ENCODE measurements at places on chromosomes 4 and X. TPM values are rescaled to one million over a fixed set of nuclear protein-coding genes. Genes with fewer than 3 reads are reported as not detected.

The MAGEC2 gene
- not detected for total RNA-seq

DNA sequence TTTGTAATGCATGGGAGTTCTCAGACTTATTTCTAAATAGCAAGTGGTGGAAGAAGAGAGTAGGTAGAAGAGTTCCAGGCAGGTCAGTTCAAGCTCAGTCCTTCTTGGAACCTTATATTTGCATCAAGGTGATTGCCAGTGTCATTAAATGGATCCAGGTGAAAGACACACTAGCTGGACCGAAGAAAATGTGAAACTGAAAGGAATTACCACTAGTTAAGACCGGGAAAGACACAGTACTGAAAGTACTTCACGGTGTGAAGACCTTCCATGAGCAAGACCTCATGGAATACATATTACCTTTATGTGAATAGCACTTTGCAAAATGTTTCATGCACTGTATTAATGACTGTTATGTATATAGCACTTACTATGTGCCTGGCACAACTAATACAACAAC, 19.1 kb downstream of the TMEM150C start:
- H3K27me3 ChIP-seq = no peaks in the 10 kb centered on the region
- no peaks in the 10 kb centered on the region for H3K4me1 ChIP-seq
- H3K4me3 ChIP-seq = no peak overlapping the region
- H3K36me3 ChIP-seq = no peaks in the 10 kb centered on the region
- no peak overlapping the region for H3K27ac ChIP-seq

GRCh38 chrX:16705370-16705769, 7.1 kb downstream of the CTPS2 start:
- H3K4me3 ChIP-seq = no peak overlapping the region
- no peaks in the 10 kb centered on the region for H3K27me3 ChIP-seq
- DNase-seq = no peak
- no peak overlapping the region for H3K27ac ChIP-seq
- H3K36me3 ChIP-seq = no peaks in the 10 kb centered on the region

The ZNF718 gene
- 1.3 TPM for total RNA-seq

DNA sequence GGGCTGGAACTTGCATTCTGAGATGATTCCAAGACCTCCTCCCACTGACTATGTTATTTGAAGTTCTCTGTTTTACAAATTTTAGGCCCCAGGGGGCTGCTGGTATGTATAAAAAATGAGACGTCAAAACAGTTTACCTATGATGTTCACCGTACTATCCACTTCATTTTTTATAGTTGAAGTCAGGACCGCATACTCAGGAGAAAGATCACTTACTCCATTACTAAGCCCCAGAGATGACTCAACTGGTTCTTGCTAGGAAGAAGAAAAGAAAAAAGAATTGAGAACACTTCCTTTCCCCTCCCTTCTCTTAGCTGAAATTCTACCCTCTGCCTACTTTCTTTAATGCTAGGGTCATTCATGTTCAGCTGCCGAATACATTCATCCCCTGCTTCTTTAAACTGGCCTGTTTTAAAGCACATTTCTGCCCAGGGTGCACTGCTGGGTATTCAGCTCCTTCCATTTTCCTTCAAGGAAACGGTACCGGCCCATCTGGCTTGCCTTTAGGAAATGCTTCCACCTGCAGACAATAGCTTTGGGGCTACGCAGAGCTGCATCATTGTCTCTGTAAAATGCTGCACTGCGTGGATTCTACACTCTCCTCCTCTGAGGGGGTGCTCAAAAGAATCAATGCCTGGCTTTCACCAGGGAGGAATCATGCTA, 66.2 kb downstream of the IRF2 start:
- H3K4me1 ChIP-seq = peaks cover 38% of the 10 kb centered on the region
- no peaks in the 10 kb centered on the region for H3K27me3 ChIP-seq
- H3K36me3 ChIP-seq = no peaks in the 10 kb centered on the region
- H3K4me3 ChIP-seq = no peak overlapping the region

The COL4A5 gene
- total RNA-seq = 5.7 TPM

The CXCL3 gene
- total RNA-seq = not detected

The MAGEA1 gene
- not detected for total RNA-seq

DNA sequence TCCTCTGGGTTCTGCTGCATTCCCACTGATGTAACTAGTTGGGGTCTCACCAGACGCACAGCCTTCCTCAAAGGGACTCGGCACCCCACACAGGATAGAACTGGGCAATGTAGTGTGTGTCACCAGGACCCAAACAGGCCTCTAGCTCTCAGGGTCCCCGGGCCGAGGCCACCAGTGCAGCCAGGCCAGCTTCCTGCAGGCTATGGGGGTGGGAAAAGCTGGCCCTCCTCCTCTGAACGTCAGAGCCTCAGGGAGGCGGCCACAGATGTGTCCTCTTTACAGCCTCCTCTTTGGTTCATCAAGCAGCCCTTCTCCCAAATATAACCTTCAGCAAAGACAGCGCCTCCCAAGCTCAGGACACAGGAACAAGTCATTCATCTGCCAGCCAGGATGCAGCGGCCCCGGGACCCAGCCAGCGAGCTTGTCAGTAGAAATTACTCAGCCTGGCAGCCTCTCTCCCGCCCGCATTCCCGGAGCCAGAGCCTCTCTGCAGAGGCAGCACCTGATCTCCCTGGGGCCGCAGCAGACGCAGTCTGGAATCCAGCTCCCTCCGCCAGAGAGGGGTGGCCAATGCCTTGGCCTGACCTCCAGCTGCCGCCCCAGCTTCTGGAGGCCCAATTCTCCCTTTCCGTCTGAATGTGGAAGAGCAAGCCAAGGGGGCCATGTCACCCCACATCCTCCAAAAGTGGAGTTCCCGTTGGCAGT, 288.5 kb downstream of the FBXW7 start:
- no peak overlapping the region for H3K27ac ChIP-seq
- H3K4me3 ChIP-seq = no peak overlapping the region
- DNase-seq = no peak
- H3K4me1 ChIP-seq = no peaks in the 10 kb centered on the region
- no peaks in the 10 kb centered on the region for H3K27me3 ChIP-seq

DNA sequence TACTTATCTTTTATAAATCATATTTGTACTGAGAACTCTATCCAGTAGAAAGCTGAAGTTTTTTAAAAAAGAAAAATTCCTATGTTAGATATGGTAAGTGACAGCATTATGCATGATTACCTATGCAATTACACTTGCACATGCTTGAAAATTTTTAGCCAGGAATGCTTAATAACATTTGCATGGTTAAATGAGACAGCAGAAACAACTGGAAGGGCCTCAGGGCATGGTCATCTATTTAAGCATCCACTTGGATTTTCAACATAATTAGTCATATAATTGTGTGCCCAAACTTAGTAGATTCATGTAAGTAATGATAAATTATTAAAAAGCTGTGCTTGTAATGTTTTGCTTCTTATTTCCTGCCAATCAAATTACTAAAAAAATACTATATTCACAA, 151.9 kb downstream of the TTC29 start:
- H3K27ac ChIP-seq = no peak overlapping the region
- DNase-seq = no peak
- H3K36me3 ChIP-seq = no peaks in the 10 kb centered on the region
- no peaks in the 10 kb centered on the region for H3K4me1 ChIP-seq
- no peaks in the 10 kb centered on the region for H3K27me3 ChIP-seq

- DNase-seq = no peak
- H3K4me3 ChIP-seq = no peak overlapping the region
- no peak overlapping the region for H3K27ac ChIP-seq
- H3K27me3 ChIP-seq = no peaks in the 10 kb centered on the region
- no peaks in the 10 kb centered on the region for H3K36me3 ChIP-seq
- H3K4me1 ChIP-seq = peaks cover 5% of the 10 kb centered on the region
Measured at GRCh38 chr4:152176627-152177214, 359.2 kb downstream of the FBXW7 start.

DNA sequence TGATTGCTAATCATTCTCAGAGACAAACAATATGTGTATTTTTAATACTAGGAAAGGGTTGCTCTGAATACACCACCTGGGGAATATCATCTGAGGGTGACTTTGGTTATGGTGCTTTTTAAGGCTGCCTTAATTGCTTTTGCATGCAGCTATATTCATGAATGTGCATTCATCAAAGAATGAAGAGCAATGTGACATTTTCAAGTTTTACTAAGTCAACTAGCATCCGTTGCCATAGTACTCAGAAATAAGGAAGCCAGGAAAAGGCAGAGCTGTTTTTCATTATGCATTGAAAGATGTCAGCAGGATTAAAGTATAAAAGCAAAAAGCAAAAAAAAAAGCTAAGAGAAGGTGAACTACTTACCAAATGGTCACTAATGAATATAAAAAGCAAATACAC, 67.4 kb upstream of the PCDH18 start:
- H3K4me1 ChIP-seq = no peaks in the 10 kb centered on the region
- no peaks in the 10 kb centered on the region for H3K27me3 ChIP-seq
- no peak overlapping the region for H3K27ac ChIP-seq
- DNase-seq = no peak
- no peak overlapping the region for H3K4me3 ChIP-seq
- no peaks in the 10 kb centered on the region for H3K36me3 ChIP-seq

DNA sequence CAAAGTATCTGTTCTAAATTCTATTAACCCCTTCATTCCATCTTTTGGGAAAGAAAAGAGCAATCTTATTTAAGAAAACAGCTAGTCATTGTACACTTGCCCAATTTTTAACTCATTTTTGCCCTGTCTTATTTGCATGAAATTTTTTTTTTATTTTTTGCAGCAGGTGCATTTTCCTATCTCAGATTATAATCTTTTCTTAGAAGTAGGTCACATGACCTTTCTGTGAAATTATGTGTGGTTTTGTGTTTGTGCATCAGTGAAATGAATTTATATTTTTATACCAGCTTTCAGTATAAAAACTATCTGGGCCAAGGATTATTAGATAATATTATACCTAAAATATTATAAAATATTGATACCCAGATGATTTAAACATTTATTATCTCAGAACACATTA, 145.6 kb downstream of the INPP4B start:
- no peak overlapping the region for H3K27ac ChIP-seq
- DNase-seq = no peak
- H3K4me3 ChIP-seq = no peak overlapping the region
- no peaks in the 10 kb centered on the region for H3K36me3 ChIP-seq
- peaks cover 4% of the 10 kb centered on the region for H3K4me1 ChIP-seq

DNA sequence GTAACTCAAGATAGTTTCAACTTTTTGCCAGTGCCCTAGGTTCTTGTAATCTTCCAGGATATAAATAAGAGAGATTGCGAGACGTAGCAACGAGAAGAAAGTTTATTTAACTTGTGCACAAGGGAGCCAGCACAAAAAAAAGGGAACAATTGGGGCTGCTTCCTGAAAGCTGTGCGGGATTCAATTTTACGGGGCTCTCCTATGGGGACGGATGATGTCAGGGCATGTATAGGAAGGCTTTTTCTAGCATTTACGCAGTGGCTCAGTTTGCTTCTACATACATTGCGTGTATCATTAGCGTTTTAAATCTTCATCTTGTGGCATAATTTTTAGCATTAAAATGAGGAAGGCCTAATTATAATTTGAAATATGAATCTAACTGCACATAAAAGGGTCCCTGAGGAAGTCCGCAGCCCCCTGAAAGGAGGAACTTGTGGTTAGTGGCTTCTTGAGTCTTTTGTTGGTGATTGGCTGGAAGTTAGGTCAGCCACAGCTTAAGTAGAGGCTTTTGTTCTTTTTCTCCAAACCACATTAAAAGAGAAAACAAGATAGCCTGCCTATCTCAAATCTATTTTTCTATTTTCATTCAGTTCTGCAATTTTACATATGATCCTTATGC, 668.2 kb upstream of the NDST4 start:
- H3K27me3 ChIP-seq = no peaks in the 10 kb centered on the region
- DNase-seq = no peak
- no peaks in the 10 kb centered on the region for H3K4me1 ChIP-seq
- no peak overlapping the region for H3K4me3 ChIP-seq

DNA sequence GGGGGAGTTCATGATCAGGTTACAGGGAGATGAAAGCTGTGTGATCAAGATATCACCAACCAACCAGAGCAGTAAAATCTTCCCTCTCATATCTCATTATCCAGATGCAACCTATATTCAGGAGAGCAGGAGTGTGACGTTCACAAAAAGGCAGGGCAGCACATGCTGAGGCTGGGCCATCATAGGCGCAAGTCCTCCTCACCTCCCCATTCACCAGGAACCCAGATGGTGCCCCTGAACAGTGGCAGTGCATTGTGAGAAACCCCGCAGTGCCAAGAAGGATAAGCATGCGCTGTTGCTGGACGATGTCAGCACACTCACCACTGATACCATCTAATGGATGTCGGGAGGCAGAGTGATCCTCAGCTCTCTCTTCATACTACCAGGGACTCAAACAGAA, 170.9 kb downstream of the COL25A1 start:
- H3K27me3 ChIP-seq = no peaks in the 10 kb centered on the region
- H3K4me1 ChIP-seq = no peaks in the 10 kb centered on the region
- no peak overlapping the region for H3K27ac ChIP-seq
- no peak overlapping the region for H3K4me3 ChIP-seq
- H3K36me3 ChIP-seq = no peaks in the 10 kb centered on the region

The BBS12 gene
- 1.9 TPM for total RNA-seq

The WDR1 gene
- total RNA-seq = 57.3 TPM

The CLDN22 gene
- total RNA-seq = not detected

DNA sequence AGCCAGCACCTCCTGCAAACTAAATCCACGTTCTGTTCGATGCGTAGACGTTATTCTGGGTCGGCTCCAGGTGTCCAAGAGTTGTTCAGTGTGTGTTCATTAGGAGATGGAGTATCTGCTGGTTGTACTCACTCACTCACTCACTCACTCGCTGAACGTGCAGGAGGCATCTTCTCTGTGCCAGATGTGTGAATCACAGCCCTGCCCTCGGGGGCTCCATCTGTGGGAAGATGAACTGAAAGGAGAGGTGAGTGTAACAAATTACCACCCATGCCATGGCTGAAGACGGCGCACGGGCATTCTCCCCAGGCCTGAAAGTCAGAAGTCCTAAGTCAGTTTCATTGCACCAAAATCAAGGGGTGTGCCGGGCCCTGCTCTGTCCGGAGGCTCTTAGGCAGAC, 16.1 kb downstream of the NSG1 start:
- no peak overlapping the region for H3K4me3 ChIP-seq
- peaks cover 9% of the 10 kb centered on the region for H3K27me3 ChIP-seq
- H3K36me3 ChIP-seq = no peaks in the 10 kb centered on the region
- no peaks in the 10 kb centered on the region for H3K4me1 ChIP-seq

DNA sequence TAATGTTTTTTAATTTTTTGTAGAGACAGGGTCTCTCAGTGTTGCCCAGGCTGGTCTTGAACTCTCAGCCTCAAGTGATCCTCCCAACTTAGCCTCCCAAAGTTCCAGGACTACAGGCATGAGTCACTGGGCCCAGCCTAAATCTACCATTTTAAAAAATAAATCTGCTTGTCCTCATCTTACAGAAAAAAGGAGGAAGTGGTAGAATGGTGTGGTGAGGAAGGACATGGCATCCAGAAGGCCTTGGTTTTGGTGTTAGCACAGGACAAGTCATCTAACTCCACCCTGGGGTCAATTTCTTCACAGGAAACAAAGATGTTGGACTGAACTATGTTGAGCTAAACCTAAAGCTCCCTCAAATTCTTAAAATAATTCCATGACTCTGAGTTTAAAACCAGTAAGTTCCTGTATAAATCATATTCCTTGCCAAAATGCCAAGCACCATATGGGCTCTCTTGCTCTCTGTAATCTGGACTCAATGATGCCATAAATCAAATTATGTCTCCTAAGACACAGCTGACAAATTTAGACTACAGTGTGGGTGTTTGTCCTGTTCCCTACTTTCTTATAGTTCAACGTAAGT, 253.9 kb upstream of the NOCT start:
- H3K27ac ChIP-seq = no peak overlapping the region
- no peaks in the 10 kb centered on the region for H3K27me3 ChIP-seq
- no peak overlapping the region for H3K4me3 ChIP-seq

GRCh38 chr4:48767055-48767929, 12.8 kb downstream of the FRYL start:
- no peaks in the 10 kb centered on the region for H3K27me3 ChIP-seq
- DNase-seq = no peak
- no peak overlapping the region for H3K27ac ChIP-seq
- no peaks in the 10 kb centered on the region for H3K36me3 ChIP-seq
- peaks cover 37% of the 10 kb centered on the region for H3K4me1 ChIP-seq
- H3K4me3 ChIP-seq = no peak overlapping the region

The MPC1L gene
- not detected for total RNA-seq

The ADRA2C gene
- total RNA-seq = 2.5 TPM
